NCI-H1092 treated with DMSO at 0.1 percent for 48 hours (cell line): ENCODE measurements at places on chromosomes 3 and 15.

GRCh38 chr15:67762610-67763368 is 62.5 kb upstream of the SKOR1 start:
- DNase-seq, result no peak

- DNase-seq, result no peak
Observed at GRCh38 chr3:119745942-119746341, 36.0 kb upstream of the NR1I2 start.

- no peak for DNase-seq
Observed at GRCh38 chr3:128568602-128569490, 75.8 kb upstream of the GATA2 start.

DNA sequence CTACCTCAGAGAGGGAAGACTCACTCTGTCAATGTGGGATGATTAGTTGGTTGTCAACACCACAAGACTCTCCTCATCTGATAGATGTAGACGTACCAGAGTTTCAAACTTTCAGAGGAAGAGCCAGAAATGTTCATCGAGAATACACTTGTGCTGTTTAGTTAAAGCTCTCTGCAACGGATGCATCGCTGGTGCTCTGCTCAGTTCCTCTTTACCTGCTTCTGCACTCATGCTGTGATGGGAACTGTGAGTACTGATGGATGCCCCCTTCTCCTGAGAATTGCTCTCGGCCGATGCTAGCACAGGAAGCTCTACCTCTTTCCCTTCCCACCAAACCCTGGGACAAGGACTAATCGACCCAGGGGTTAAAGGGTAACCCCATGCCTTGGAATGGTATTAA is 51.8 kb upstream of the CCDC54 start:
- no peak for DNase-seq

GRCh38 chr15:70023769-70024491 is 73.8 kb downstream of the TLE3 start:
- DNase-seq, result no peak

- DNase-seq, result no peak
Observed at GRCh38 chr15:85826756-85827515, 32.2 kb upstream of the KLHL25 start.

GRCh38 chr3:183381179-183381578 is 47.2 kb downstream of the MCF2L2 start:
- DNase-seq, result no peak

DNA sequence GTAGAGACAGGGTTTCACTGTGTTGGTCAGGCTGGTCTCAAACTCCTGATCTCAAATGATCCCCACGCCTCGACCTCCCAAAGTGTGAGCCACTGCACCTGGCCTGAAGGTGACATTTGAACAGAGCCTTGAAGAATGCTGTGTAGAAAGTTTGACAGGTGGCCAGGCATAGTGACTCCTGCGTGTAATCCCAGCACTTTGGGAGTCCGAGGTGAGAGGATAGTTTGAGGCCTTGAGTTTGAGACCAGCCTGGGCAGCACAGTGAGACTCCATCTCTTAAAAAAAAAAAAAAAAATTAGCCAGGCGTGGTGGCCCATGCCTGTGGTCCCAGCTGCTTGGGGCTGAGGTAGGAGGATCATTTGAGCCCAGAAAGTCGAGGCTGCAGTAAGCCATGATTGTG is 1.5 kb downstream of the IQGAP1 start:
- DNase-seq, result no peak

DNA sequence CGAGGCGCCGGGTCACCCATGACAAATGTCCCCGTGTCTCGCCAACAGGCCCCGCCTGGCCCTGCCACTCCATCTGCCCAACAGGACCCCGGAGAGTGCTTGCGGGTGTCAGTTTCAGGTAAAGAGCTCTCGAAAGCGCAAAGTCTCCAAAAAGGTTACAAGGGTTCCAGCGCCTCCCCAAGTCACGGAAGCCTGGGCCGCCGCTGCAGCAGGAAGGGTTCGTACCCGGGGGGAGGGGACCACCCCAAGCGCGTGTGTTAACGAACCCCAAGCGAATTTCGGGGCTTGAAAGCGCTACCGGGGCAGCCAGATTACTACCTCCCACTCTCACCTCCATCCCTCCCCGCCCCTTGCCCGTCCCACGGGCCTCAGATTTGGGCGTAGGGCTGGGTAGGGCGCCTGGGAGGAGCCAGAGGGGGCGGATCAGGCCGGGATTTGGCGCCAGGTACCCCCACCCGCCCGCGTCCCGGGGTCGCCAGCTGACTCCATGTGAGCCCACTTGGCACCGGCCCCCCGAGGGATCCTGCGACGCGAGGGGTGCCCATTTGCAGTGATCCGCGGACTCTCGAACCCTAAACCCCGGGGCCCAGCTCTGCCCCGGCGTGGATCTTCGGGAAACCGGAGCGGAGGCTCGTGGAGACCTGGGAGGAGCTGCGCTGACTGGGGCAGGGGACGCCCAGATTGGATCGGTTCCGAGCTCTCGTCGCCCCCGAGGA is 85.9 kb downstream of the NR2F2 start:
- no peak for DNase-seq

GRCh38 chr3:12340506-12340905 is 51.6 kb downstream of the PPARG start:
- no peak for DNase-seq

GRCh38 chr15:101652786-101653430 is 727 bp upstream of the TM2D3 start:
- DNase-seq, result peak; percentile 4

GRCh38 chr3:117144853-117145252 is 435.3 kb downstream of the TUSC7 start:
- no peak for DNase-seq

- DNase-seq, result no peak
Observed at GRCh38 chr15:68676011-68676605, 97.3 kb downstream of the CORO2B start.

DNA sequence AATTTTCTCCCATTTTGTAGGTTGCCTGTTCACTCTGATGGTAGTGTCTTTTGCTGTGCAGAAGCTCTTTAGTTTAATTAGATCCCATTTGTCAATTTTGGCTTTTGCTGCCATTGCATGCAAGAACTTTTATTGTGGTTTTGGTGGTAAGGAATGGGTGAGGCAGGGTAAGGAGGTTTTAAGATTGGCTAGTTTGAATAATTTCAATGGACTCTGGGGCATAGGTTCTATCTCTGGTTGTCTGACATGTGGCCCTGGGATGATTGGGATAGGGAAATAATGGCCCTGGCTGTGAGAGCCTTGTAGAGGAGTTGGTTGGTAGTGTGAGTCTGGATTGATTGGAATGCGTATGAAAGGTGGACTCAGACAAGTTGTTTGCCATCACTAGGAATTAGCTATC is 38.0 kb downstream of the SEC22A start:
- DNase-seq, result no peak

- DNase-seq, result no peak
Observed at GRCh38 chr3:52874864-52875587, 22.3 kb downstream of the STIMATE start.

DNA sequence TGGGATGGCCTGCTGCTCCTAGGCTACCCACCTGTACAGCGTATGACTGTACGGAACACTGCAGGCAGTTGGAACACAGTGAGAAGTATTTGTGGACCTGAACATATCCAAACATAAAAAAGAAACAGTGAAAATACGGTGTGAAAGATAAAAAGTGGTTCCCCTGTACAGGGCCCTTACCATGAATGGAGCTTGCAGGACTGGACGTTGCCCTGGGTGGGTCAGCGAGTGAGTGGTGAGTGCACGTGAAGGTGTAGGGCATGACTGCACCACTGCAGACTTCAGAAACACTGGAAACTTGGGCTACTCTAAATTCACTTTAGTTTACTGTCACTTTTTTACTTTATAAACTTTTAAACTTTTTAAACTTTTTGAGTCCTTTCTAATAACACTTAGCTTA is 71.2 kb upstream of the SLC6A6 start:
- no peak for DNase-seq

GRCh38 chr3:118628704-118629341 is 405.8 kb downstream of the IGSF11 start:
- DNase-seq, result peak; percentile 89

GRCh38 chr15:66679657-66680108 is 22.4 kb upstream of the SMAD6 start:
- DNase-seq, result no peak

DNA sequence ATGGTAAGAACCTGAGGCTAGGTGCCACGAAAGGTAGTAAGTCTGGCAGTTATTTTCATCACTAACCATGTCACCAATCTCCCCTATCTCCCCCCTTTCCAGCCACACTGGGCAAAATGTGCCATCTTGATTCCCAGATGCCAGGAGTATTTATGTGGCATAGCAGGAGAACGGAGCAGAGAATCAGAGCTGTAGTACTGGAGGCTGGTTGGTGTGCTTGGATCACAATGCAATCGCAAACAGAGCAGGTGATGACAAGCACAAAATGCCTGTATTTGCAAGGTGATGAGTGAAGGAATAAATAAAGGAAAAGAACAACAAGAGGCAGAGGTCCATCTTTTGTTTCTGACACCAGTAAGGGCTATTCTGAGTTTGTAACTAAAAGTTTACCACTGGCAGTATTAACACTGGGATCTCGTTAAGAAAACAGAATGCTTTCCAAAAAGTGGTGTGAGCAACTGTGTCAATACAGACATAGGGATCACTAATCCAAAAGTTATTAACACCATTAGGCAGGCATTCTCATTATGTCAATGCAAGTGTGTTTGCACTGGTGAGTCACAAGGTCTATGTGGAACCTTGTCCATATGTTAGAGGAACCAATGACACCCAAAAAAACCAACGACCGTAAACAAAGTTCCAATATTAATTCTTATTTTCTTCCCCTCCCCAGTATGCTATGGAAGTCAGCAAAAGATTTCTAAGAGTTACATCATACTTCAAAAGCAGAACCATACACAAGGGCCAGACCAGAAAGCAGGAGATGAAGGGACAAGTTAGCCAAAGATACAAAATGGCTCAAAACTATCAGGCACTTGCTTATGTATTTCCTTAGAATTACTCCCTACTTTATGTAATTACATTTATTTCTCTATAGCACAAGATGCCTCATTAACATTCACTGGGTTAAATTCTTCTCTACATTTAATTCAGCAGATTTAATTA is 556.6 kb downstream of the FOXP1 start:
- no peak for DNase-seq

DNA sequence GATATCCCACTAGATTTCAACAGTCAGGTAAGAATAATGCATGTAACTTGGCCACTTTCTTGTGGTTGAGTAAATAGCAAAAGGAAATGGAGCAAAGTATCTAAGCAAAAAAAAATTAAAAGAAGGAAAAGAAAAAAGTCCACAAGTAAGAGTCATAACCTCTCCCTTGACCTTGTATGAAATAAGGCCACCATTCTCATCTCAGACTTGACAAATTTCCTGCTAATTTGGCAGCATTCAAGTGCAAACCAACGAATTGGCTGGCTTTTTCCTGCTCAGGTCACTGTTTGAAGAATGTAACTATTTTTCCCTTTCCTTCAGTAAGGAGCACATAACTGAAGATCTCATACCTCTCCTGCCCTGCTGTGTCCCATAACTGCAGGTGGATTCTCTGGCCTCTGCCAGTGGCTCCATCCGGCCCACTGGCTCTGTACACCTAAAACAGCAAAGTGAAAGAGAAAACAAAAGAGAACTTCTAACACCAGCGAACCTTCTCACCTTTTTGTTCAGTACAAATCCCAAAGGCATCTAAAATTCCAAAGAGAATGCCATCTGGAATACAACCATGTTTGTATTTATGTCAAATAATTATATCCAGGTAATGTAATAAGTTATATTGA is 33.4 kb upstream of the RSL24D1 start:
- no peak for DNase-seq

DNA sequence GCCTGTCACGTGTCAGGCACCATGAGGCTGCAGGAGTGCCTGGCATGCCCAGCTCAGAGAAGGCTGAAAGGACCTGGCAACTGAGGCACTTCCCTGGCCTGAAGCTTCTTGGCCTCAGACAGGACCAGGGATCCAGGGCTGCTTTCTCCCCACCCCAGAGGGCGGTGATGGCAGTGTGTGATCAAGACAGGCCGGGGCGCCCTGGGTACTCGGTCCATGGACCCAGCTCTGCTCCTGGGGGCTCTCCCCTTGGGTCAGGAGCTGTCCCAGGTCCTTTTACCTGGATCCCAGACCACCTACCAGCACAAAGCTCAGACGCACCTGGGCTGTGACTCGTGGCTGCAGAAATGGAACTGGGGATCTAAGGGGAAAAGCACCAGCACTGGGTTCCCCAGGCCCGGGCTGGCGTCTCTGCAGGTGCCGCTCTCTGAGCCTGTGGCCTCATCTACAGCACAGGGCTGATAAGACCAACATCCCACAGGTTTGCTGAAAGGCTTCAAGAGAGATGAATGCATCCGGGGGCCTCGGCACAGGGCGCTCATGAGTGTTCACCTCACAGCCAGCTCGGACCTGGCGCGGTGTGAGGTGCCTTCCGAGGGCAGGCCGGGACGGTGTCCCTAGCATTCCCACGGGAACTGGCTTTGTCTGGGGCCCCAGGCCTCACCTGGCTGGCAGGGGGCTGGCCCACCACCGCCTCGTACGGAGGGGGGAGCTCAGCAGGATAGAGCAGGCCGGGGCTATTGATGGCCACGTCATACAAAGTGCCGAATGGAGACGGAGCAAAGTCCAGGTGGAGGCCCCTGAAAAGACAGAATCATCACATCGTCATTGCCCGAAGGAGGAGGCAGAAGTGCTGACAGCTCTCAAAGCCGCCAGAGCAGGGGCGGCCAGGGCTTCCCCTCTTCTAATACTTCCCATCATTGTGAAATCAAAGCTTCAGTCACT is 133.6 kb downstream of the NSMCE3 start:
- DNase-seq, result no peak

GRCh38 chr3:158091531-158091930 is 14.7 kb downstream of the SHOX2 start:
- DNase-seq, result no peak

GRCh38 chr3:151200586-151200985 is 2.4 kb downstream of the GPR171 start:
- no peak for DNase-seq

DNA sequence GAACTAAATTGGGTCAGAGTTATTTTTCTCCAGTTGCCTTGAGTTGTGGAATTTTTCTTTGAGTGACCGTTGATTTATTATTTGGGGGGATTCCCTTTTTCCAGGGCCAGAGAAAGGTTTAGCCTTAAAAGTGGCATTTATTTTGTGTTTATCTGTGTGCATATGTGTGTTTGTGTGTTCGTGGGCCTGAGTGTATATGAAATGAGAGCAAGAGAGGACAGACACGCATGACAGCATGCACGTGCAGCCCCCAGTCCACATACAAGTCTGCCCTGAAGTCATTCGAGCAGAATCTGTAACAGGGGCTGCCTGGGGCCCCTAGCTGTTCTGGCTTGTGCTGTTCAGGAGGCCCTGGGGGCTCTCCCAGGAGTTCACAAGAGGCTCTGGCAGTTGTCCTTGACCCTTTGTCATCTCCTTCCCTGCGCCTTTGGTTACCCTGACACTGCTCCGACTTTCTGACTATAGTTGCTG is 18.3 kb upstream of the TRAK1 start:
- no peak for DNase-seq
